Mammary epithelial cell (primary cell): ENCODE measurements at places on chromosomes 6 and 20.
A peak's percentile ranks its signal among the peaks of the same experiment; 100 is the strongest.

DNA sequence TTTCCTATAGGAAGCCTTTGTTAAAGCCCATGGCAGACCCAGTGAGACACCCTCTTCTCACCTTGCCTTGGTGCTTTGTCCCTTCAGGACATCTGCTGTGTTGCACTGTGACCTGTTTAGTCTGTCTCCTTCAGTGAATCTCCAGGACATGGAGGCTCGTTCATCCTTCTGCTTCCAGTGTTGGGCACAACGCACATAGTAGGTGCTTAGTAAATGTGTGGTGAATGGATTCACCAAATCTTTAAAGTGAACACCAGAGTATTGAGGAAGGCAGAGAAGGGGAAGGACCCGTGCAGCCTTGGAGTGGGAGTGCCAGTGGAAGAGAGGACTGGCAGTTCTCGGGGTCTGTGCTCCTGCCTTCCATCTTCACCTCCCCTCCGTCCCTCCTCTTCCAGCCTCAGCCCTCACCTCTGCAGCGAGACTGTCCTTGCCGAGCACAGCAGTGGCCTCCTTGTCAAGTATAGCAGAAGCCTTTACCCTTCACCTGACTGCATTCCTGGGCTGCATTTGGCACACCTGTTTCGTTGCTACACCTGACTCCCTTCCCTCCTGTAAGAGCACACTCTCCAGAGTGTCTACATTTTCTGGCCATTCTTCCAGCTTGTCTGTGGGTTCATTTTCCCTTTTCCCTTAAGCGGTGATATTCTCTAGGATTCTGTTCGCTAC is 49.2 kb downstream of the ARID1B start:
- DNase-seq: no peak

GRCh38 chr6:163600331-163600730 is 185.8 kb downstream of the QKI start:
- DNase-seq: no peak

DNA sequence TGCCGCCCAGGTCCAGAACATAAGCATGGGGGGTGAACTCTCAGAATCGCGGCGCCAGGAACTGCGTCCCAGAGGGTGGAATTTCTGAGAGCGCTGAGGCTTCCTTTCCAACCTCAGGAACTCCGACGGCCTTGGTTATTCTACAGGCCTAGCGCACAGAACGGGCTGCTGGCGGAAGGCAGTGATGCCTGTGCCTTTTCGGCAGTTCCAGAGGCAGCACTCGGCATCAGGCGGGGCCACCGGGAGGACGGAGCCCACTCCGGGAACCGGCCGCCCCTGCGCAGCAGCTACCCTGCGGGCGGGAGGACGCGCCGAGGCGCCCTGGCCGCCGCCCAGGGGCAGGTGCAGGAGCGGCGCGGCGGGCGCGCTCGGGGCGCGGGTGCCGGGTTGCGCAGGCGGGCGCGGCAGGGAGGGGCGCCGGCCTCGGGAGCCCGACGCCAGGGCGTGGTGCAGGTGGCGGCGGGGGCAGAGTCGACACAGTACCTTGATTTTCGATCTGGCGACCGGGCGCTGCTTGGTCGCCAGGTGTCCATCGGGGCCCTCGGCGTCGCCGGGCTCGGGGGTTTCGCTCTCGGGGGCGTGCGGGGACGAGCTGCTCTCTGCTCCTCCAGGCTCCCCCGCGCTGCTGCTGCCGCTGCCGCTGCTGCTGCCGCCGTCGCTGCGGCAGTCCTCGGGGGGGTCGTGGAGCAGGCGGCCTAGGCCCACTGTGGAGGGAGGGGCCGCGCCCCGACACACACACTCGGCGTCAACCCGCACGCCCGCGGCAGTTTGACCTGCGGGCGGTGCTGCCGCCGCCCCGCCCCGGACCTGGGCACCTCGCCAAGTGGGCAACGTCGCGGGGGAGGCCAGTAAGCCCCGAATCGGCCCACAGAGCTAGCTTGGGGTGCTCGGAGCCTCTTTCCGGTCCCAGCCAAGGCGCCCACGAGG is 1.3 kb downstream of the OVOL2 start:
- DNase-seq: peak; percentile 8

GRCh38 chr6:84657486-84657885 is 106.9 kb downstream of the TBX18 start:
- DNase-seq: peak; percentile 17

GRCh38 chr6:14612016-14612980 is 494.7 kb downstream of the CD83 start:
- peak; percentile 28 for DNase-seq

DNA sequence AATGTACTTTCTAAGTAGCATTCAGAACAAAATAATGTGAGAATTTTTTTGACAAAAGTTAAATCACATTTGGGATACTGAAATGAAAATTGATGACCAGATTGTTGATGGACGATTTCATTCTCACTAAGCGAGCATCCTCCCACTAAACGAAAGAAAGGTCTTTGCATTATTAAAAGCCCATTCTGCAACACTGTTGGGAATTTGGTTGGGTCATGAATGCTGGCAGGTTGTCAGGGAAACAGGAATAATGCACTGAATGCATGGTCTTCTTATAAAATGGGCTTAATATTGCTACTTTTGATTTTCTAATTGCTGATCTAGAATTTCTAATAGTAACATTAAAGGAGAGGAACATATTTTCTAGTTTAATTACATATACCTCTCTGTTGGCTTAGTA is 229.8 kb downstream of the NKAIN2 start:
- no peak for DNase-seq

GRCh38 chr6:68108233-68108835 is 526.7 kb upstream of the ADGRB3 start:
- no peak for DNase-seq

DNA sequence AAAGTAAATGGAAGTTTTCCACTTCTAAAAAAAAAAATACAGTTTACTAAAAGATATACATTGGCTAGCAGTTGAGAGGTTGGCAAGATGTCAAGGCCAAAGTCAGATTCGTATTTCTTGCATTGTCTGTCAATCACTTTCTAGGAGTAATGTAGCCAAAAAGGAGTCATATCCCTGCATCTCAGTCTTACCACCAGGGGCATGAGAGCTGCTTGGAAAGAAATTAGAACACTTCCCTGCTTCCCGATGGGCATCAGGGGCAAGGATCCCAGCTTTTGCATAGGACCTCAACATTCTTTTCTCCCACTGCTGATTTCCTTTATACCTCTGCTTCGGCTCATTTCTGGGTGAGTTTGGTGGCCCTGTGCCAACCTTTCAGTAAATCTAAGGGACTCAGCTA is 581.0 kb upstream of the MAP3K7 start:
- DNase-seq: no peak

GRCh38 chr20:45983279-45983743 is 11.3 kb upstream of the ZNF335 start:
- DNase-seq: no peak

- no peak for DNase-seq
These were observed 120.9 kb upstream of the CD93 start for GRCh38 chr20:23206995-23207394.
